Foreskin fibroblast (primary cell): ENCODE measurements at places on chromosomes 12 and 14.

- peak; percentile 87 for DNase-seq
These were observed 59.5 kb downstream of the EMP1 start for GRCh38 chr12:13255792-13256691.

GRCh38 chr14:33573301-33573880 is 377.5 kb downstream of the EGLN3 start:
- no peak for DNase-seq

- DNase-seq: no peak
These were observed 30.5 kb downstream of the CLEC2D start for GRCh38 chr12:9699898-9700605.

GRCh38 chr12:25063873-25064628 is 115.2 kb upstream of the BCAT1 start:
- DNase-seq: no peak

GRCh38 chr12:94202245-94203180 is 54.1 kb downstream of the PLXNC1 start:
- no peak for DNase-seq

- DNase-seq: no peak
These were observed 53.1 kb upstream of the GNPNAT1 start for GRCh38 chr14:52844262-52845060.

- DNase-seq: no peak
These were observed 173.6 kb upstream of the MGAT4C start for GRCh38 chr12:86429824-86430223.

DNA sequence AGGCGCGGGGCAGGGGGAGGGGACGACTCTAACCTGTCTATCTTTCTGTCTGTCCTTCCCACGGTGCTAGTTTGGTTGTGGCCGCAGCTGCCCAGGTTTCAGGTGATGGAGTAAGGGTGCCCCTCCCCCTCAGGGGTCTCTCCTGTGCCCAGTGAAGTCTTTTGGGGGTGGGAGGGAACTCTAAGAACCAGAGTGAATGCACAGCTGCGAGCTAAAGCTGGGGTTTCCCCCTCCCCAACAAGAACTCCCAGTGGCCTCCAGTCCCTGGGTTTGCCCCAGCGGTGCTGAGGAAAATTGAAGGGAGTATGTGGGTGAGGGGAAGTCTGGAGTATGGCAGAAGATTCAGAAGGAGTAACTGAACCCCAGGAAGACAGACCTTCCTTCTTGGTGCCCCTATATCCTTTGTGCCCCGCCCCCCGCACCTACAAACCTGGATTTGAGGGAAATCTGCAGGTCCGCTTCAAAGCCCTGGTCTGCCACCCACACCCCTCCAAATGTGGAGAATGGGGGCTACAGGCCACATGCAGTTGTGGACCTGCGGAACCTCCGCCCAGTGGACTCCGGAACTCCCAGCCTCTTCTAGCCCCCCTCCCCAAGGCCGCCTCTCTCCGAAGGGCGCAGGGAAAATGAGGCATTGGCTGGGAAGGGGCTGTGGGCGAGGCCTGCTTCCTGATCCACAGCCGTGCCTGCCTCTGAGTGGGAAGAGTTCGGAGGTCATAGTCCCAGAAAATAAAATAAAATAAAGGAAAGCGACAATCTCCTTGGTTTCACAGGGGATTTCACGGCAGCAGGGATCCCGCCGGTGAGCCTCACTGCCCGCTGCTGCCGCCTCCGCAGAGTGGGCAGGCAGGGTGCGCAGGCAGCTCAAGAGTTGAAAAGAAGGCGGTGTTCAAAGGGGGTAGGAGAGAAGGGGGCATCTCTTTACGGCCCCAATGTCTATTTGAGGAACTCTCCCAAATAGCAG is 3.4 kb upstream of the HOXC9 start:
- DNase-seq: no peak

DNA sequence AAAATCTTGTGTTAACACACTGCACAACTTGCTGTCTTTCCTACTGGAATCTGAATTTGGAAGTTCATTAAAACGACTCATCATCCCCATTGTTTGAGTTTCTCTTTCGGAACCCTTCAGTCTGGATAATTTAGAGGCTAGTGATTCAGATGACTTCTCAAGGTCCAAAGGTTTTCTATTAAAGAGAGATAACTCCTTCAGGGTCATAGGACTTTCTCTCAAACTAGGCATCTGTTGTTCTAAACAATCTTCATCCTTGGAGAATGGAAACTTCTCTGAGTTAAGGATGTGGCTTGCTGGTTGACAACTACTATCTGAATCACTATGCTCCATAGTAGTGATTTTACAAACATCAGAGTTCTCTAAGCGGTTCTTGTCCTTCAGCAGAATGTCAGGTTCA is 4.4 kb downstream of the MLH3 start:
- peak; percentile 52 for DNase-seq

DNA sequence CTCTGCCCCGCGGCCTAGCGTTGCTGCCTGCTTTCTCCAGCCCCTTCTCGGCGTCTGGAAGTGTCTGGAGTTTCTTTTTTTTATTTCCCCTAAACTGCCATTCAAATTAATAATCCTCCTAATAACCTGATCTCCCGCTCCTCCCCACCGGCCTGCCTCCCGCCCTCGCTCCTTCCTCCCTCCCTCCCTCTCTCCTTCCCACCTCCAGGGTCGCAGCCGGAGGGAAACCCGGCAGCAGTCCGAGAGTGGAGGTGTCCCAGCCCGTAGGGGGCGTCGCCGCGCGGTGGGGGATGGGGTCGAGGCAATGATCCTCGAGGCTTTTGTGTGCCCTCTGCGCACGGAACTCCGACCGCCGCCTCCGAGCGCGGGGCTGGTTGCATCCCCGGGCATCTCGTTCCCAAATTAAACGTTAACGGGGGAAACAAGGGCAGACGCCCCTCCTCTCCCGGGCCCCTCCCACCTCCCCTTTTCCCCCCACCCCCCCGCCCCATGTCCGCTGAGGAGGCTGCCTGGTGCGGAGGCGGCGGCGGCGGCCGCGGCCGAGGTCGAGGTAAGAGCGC is 1.0 kb upstream of the SOCS2 start:
- peak; percentile 72 for DNase-seq

DNA sequence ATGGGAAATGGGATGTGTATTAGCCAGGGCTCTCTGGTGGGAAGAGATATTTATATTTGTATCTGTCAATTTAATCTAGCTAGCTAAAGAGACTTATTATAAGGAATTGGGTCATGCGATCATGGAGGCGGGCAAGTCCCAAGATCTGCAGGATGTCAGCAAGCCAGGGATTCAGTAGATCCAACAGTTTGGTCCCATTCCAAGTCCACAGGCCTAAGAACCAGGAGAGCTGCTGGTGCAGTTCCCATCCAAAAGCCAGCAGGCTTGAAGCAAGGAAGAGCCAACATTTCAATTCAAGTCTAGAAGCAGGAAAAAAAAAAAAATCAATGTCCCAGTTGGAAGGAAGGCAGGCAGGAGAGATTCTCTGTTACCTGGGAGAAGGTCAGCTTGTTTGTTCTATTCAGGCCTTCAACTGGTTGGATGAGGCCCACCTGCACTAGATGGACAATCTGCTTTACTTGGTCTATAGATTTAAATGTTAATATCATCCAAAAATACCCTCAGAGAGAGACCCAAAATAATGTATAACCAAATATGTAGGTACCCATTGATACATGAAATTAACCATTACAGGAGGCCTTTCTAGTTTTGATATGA is 60.7 kb upstream of the BCAT1 start:
- no peak for DNase-seq

DNA sequence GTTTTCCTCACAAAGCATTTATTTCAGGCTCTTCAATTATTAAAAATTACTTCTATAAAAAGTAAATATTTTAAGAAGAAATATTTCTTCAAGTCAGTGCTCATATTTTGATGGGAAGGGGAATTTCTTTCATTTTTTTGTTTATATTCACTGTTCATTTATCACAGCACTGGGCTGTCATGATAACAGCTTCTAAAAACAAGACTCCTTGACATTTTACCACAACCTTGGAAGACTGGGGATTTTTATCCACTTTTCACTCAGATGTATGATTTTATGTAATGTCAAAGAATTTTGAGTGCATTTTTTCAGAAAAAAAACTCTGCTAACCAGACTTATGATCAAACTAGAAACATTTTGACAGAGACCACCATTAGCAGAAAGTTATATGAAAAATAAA is 149.7 kb downstream of the PHLDA1 start:
- no peak for DNase-seq

GRCh38 chr12:12358528-12358927 is 1.6 kb downstream of the BORCS5 start:
- DNase-seq: no peak

DNA sequence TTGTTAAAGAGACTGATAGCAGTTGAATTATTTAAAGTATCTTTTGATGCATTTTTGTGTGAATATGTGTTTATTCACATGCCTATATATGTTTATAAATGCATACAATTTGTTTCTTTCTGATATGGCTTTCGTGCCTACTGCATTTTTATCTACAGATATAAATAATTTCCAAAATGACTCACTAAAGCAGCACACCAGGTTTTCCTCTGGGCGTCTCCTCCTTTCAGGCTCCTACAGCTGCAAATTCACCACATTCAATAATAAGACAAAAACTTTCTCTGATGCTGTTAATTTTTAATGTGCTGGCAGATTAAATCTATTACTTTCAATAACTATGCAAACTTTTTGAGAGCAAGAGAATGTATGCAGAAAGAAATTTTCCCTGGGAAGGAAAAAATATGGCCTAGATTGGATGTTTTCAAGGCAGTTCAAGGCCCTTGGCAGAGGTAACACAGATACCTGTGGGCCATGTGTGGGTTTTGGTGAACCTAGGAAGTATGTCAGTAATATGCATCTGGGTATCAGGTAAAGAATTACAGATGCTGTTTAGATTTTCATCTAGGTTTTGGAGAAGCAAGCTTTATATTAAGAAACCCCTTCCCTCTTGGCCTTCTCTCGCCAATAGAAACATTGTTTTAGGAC is 381.8 kb downstream of the EGLN3 start:
- no peak for DNase-seq

DNA sequence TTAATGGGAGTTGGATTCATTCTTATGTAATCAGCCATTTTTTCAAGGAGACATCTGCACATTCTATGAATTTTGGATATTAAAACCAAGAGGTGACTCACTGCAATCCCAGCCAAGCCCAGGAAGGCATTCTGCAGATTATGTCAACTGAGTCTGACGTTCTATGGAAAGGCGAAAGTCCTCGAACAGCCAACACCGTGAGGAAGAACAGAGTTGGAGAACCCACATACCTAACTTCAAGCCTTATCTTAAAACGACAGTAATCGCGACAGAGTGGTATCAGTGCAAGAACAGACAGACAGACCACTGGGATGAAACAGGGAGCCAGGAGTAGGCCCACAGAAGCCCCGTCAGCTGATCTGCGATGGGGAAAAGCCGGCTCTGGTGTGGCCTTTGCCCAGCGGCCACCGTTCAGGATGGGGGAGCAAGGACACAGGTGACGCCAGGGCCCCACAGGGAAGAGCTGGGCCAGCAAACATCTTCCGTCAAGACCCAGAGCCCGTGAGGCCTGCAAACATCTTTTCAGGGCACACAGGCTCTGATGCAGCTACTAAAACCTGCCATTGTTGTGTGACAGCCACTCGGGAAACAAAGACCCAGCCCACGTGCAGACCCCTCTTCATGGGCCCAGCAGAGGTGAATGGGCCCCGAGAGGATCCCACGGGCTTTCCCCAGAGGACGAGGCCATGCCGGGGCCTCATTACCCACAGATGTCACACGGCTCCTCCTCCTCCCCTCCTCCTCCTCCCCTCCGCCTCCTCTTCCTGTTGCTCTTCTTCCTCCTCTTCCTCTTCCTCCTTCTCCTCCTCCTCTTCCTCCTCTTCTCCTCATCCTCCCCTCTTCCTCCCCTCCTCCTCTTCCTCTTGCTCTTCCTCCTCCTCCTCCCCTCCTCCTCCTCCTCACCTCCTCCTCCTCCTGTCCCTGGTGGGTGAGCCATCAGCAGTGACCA is 277.6 kb downstream of the ADGRD1 start:
- peak; percentile 3 for DNase-seq

DNA sequence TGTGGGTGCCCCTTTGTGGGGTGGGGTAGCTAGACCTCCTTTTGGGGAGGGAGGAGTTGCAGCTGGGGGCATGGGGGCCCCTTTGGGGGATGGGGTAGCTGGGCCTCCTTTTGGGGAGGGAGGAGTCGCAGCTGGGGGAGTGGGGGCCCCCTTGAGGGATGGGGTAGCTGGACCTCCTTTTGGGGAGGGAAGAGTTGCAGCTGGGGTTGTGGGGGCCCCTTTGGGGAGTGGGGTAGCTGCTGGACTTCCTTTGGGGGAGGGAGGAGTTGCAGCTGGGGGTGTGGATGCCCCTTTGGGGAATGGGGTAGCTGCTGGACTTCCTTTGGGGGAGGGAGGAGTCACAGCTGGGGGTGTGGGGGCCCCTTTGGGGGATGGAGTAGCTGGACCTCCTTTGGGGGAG is 7.0 kb downstream of the NACA start:
- DNase-seq: no peak

- DNase-seq: no peak
These were observed 894 bp downstream of the KRT8 start for GRCh38 chr12:52903855-52904508.

DNA sequence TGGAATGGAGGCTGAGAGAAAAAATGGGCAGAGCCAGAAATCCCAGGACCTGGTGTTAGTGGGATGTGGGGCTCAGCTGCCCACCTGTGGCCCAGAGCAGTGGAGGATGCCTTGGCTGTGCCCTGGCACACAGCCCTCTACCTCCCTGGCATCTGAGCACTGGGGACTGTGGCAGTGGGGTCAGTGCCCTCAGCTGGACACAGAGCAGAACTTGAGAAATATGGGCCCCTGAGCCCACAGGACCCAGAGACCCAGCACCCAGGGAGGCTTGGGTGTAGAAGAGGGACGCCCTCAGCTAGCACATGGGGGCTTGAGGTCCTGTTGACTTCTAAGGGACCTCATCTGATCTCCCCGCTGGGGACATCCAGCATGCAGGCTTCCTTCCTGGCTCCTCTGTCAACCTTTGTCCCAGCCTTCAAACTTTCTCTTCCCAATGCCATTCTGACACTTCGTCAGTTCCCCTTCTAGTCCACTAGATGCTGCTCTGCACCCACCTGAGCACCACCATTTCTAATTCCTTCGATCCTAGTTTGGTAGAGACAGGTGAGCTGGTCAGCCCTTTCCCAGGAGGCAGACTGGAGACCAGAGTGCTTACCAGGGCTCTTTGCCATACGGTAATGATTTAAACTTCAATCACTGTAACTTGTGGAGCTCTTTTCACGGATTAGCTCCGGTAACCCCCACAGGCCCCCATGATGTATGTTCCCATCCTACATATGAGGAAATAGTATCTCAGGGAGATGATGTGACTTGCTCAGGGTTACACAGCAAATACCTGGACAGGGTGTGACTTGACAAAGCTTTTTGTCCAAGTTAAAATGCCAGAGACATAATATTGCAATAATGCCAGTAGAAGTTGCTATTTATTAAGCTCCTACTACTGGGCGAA is 143.7 kb downstream of the ASCL4 start:
- DNase-seq: no peak

- DNase-seq: no peak
These were observed 547 bp downstream of the ZNF140 start for GRCh38 chr12:133081159-133081780.

- DNase-seq: no peak
These were observed 73.8 kb upstream of the BDKRB2 start for GRCh38 chr14:96130854-96131253.

DNA sequence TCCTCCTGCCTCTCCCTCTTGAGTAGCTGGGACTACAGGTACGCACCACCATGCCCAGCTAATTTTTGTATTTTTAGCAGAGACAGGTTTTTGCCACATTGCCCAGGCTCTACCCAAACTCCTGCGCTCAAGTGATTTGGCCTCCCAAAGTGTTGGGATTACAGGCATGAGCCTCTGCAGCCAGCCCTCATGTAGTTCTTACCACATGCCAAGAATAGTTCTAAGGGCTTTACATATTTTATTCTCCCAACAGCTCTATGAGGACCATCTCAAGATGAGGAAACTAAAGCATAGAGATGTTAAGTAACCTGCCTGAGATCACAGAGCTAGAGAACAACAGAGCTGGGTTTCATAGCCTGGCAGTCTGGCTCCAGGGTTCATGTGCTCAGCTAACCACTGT is 37.9 kb upstream of the ALDH2 start:
- no peak for DNase-seq
